ENCODE measurements at places on chromosomes 7 and 10. TPM values are rescaled to one million over a fixed set of nuclear protein-coding genes. Genes with fewer than 3 reads are reported as not detected.

- DNase-seq = no peak
Observed at GRCh38 chr7:4842319-4843064, 19.3 kb downstream of the PAPOLB start.

- DNase-seq = no peak
Observed at GRCh38 chr7:6121141-6121540, 90.0 kb downstream of the ANKRD61 start.

- DNase-seq = no peak
Observed at GRCh38 chr7:48158404-48158803, 12.9 kb upstream of the ABCA13 start.

GRCh38 chr10:344582-345200 is 209.4 kb downstream of the ZMYND11 start:
- no peak for DNase-seq

DNA sequence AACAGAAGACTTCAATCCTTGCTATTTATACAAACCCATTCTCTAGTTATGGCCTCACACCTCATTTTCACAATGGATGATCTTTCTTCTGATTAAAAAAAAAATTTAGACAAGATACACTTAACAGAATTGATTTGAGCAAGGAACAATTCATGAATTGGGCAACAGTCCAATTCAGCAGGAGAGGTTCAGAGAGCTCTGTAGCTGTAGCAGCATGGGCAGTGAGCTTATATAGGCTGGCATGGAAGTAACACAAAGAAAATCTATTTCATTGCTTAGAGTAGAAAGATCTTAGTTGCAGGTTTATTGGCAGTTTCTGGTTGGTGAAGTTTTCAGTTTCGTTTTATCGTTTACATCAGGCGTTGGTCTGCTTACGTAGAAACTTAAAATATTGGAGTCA is 23.0 kb upstream of the LRGUK start:
- no peak for DNase-seq

DNA sequence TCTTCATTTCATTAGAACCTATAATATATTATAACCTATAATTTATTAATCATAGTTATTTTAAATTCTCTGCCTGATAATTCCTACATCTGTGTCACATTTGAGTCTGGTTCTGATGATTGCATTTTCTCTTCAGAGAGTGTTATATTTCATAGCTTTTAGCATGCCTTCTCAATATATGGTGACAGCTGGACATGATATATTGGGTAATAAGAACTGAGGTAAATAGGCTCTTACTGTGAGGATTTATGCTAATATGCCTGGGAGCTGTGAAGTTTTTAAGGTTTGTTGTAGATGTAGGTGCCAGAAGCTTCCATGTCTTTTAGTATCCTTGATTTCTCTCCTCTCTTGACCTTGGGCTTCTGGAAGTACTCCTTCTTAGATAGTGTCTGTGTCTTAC is 325.9 kb upstream of the SEMA3D start:
- DNase-seq = no peak

DNA sequence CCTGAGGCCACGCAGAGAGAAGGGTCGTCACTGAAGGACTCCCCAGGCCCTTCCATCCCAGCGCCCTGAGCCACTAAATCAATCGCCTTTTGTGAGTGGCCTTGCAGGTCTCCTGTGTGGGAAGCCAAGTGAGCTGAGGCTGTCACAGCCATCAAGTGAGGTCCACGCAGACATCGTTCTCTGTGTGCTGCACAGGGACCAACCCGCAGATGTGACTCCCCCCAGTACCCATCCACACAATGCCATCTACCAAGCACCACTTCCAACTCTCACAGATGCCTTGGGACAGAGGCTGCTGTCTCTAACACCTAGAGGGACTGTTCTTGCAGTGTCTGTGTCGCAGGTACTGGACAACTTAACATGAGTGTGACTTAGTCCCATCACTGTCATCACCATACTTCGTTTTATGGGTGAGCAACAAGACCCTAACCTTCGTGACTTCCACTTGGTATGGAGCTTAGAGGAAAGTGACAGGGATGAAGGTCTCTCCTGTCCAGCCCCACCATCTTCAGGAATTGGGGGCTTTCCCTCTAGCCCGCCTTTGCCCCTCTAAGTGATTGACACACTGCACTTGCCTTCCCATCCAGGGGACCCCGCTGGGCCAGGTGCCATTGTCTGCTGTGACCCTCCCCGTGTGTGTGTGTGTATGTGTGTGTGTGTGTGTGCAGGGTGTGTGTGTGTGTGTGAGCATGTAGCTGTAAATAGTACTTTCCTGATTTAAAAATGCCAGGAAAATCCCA is 51.4 kb upstream of the TMEM72 start:
- no peak for DNase-seq

- no peak for DNase-seq
Observed at GRCh38 chr10:68462536-68462935, 9.2 kb downstream of the DNA2 start.

DNA sequence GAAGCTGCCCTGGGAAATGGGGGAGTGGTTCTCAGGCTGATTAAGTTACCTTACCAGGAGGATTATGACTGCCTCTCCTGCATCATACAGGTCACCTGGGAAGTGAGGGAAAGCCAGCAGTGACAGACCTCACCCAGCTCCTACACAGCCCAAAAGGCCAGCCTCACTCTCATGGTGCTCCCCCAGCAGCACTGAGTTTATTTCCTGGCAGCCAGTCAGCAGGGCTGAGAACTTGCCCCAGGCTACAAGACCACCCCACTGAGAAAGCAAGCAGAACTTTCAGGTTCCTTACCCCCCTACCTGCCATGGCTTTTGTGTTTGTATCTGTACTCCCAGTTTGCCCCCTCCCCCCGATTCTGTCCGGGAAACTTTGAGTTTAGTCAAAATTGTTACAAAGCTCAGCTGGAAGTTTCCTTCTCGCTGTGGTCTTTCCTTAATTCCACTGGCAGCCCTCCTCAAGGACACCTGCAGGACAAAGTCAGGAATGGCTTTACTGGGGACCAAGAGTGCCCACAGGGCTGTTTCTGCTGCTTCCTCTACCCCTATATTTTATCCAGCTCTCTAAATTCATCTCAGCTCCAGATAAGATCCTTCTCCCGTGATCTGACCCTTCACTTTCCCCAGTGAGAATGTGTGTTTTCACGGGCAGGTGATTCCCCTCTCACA is 649.8 kb upstream of the MBL2 start:
- DNase-seq = no peak

GRCh38 chr7:57211428-57212100 is 79.3 kb upstream of the ZNF479 start:
- no peak for DNase-seq

GRCh38 chr10:74765465-74765975 is 60.9 kb upstream of the KAT6B start:
- DNase-seq = no peak

DNA sequence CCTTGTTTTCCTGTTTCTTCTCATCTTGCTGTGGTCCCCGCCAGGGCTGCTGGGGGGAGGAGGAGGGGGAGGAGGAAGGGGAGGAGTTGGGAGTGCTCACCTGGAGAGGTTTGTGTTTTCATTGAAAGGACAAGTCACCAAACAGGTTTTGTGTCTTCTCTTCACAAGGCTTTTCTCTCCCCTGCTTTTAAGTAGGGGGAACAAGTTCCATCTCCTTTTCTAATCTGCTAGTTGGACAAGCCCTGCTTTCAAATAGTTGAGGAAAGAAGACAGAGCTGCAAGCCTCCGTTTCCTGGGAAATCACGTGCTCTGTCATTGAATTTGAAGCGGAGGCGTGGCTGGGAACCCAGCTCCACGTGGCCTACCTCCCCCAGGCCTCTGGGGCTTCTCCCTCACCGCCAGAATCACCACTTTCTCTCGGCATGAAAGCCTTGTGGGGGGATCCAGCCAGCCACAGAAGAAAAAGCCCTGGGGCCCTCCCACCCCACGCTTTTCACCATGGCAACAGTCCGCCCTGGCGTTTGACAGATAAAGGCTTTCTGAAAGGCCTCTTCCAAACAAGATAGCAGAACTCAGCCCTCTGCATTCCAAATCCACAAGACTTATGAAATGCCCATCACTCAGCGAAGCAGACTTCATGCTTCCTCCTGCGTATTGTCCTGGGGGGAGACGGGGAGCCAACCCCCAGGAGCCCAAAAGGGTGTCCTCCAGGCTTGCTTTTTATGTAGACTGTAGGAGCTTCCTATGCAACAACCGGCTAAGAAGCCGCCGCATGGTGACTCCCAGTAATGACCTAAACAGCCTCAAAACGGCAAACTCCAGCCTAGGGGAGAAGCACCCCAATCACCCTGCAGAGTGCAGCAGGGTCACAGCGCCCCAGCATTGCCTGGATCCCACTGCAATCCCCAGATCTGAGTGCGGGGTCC is 51.7 kb downstream of the PROSER2 start:
- DNase-seq = no peak

- no peak for DNase-seq
Observed at GRCh38 chr10:100106865-100107264, 25.2 kb upstream of the CPN1 start.

DNA sequence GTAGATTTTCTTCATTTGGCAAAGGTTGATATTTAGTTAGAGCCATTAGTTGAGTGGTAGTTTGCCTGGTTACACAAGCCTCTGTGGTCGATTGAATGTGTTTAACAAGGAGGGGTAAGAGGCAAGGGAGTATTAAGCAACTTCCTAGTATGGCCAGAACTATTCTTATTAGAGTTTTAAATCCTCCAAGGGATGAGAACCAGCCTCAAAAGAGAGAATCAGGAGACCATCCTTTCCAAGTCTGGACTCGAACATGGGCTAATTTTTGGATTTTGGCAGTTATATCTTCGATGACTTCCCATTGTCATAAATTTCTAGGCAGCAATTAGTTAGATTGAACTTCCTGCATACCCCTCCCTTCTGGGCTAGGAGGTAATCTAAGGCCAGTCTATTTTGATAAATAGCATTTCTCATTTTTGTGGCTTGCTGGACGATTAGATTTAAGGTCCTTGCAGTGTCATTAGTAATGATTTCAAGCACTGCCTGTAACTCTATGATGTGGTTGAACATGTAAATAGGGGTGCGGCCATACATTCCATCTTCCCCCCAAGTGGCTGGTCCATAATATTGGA is 219.5 kb upstream of the KCND2 start:
- no peak for DNase-seq

DNA sequence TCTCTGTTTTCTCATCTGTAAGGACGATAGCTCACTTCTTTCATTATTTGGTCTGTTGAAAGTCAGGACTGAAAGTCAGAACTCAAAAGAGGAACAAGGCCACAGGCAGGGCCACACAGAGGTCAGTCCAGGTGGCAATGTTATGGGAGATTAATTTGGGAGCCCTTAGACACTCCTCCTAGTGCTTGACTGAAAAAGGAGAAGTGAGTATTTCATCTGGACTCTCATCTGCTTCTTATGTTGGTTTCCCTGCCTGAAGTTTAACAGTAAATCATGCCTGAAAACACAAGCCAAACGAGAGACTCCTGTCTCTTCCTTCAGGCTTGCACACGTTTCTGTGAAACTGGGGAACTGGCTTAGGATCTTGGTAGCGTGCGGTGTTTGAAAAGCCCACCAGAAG is 248.5 kb downstream of the BUB3 start:
- no peak for DNase-seq

DNA sequence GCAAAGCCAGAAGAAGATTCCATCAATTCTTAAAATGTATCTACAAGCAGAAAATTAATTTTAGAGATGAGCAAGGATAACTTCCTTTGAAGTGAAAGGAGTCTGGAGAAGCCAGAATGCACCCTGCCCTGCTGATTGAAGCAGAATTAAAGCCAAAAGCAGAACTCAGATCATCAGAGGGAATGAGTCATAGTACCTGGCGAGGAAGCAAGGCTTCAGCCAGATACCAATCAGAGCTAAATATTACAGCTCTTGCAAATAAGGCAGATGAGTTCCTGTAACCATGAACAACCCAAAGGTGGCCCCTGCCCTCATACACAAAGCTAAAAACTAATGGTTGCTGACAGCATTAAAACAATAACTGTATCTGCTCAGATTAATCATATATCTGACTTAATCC is 10.4 kb downstream of the HTR7 start:
- no peak for DNase-seq

DNA sequence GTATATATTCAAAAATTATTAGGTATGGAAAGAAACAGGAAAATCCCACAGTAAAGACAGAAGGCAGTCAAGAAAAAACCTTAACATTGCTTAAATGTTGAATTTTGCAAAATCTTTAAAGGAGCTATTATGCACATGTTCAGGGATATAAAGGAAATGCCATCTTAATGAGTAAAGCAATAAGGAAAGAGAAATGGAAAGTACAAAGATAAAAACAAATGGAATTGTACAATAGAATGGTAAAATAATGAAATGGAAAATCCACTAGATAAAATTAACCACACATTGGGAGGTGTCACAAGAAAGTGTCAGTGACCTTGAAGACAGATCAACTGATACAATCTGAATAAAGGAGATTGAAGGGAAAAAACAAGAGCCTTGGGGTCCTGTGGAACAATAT is 82.0 kb downstream of the KIF20B start:
- DNase-seq = no peak

DNA sequence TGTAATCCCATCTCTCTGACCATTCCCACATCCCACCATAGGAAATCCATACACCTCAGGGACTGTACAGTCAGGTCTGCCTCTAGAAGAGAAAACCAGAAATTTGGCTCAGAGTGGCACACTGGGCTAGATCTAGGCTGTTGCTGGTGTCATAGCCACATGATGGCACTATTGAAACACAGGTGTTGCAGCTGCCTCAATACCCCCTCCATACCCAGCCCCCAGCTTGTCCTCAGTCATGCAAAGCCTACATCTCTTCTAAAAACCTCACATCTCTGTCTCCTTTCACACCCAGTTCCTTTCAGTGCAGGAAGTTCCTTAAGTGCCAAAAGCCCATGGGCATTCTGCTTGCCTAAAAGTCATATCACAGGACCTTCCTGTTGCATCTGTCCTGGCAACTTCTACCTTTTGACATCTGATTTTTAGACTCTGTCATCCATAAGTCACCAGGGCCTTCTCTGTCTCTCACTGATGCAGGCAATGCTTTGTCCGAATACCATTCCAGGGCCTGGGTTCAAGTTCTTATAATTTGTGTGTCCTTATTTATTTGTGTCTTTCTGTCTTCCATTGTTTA is 27.0 kb upstream of the HIBADH start:
- no peak for DNase-seq

RASSF4 gene
- total RNA-seq = 41.5 TPM

WNT8B gene
- not detected for total RNA-seq

PNLIPRP3 gene
- not detected for total RNA-seq

GPR37 gene
- total RNA-seq = 10.4 TPM

LRRD1 gene
- total RNA-seq = 0.19 TPM

OR13A1 gene
- not detected for total RNA-seq

TAC1 gene
- total RNA-seq = 5.8 TPM

TEX47 gene
- not detected for total RNA-seq

CPXM2 gene
- 150 TPM for total RNA-seq

SPDYE16 gene
- 0.19 TPM for total RNA-seq

SSC4D gene
- total RNA-seq = 0.66 TPM

SFTPA1 gene
- total RNA-seq = 7.1 TPM

TMEM140 gene
- 21.2 TPM for total RNA-seq

ABCC2 gene
- total RNA-seq = 0.52 TPM

KCNMA1 gene
- 300 TPM for total RNA-seq

All from esophagus muscularis mucosa (tissue), 4 donors.